Mesothelial cell of epicardium (in vitro differentiated cells): ENCODE measurements at places on chromosomes 5 and 9.

- peak; percentile 12 for DNase-seq
These were observed 98.9 kb upstream of the PHYKPL start for GRCh38 chr5:178331491-178331996.

DNA sequence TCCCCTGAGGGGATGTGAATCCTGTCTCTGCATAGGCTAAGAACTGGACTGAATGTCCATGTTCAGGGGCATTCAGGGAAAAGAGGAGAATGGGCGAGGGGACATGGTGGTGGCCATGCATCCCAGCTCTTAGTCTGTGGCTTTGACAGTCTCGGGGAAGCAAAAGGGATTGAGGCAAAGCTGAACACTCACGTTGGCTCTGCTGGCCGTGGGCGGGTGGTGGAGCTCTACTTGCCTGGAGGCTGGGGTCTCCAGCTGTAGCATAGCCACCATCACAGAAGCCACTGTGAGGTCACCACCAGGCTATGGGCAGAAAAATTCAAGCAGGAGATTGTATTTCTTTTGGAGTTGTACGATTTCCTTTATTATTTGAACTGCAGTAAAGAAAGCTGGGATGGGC is 4.1 kb downstream of the GARIN3 start:
- no peak for DNase-seq

DNA sequence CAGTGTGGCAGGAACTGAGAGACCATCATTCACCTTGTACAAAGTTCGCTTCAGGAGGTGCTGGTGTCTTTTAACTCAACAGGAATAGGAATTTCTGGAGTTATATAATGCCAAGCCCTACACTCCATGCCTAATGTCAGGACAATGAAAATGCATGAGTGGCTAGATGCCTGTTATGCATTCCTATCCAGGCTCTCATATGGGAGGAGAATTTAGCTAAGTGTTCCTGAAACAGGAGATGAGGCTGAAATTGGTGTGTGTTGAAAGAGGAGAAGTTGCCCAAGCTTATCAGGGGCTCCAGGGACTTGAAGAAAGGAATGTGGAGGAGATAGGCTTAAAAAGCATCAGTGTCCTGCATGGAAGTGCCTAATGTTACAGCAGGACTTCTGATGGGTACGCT is 26.8 kb upstream of the PRUNE2 start:
- DNase-seq: no peak

- DNase-seq: no peak
These were observed 74.0 kb downstream of the GNAQ start for GRCh38 chr9:77957652-77958051.

DNA sequence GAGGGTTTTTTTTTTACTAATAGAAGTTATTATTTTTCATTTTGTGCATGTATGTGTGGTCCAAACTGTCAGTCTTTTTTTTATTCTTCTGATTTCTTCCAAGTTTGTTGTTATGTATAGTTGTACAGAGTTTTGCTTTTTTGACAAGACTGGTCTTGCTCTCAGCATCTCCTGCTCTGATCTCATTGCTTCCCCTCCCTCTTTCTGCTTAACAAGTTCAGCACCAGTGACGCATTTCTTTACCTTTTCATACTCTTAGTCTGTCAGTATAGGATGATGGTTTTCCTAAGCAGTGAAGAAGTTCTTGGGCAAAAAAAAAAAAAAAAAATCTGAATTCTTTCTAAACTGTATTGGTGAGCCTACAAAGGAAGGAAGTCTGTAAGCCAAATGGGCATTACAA is 135.1 kb downstream of the CD180 start:
- no peak for DNase-seq

DNA sequence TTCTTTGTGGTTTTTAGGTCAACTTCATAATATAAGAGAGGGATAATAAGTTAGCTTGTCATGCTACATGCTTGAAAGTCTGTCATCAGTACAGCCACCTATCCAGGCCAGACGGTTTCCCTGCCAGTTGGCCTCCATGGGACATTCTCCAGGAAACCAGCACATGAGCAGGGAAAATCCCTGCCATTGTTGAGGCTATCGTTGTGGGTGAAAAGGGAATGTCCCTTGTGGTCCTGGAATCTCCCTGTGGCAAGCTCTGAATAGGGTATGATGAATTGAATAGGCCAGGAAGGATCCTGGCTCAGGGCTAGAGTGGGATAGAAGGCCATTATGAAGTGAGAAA is 12.3 kb downstream of the F2RL1 start:
- no peak for DNase-seq

DNA sequence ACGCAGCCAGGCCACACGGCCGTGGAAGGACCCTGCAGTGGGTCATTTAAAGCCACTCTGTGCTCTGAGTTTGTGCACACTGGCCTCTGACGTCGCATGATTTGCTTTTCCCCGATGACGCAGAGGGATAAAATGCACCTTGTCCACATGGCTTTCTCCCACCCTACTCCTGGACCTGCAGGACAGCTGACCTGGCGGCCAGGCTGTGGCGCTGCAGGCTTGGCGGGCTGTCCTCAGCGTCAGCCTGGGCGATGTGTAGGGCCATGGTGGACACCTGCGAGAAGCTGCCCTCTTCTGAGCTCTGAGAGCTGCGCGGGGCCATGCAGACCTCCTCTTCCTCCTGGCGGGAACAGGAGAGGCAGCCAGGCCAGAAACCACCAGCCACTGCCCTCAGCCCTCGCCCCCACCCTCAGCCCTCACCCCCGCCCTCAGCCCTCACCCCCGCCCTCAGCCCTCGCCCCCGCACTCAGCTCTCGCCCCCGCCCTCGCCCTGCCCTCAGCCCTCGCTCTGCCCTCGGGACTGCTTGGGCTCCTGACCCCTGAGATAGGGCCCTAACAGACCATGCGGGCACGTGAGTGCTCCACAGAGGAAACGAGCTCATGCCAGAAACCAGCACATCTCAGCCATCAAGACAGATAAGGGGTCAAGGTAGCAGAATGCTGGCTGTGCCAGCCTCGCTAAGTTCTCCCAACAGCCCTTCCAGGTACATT is 20.0 kb upstream of the SCGB3A1 start:
- DNase-seq: no peak

GRCh38 chr9:129102095-129102525 is 8.5 kb downstream of the CRAT start:
- no peak for DNase-seq

GRCh38 chr5:154276973-154277331 is 86.4 kb downstream of the GALNT10 start:
- DNase-seq: no peak

- DNase-seq: no peak
These were observed 51.6 kb downstream of the TEK start for GRCh38 chr9:27160636-27161035.

DNA sequence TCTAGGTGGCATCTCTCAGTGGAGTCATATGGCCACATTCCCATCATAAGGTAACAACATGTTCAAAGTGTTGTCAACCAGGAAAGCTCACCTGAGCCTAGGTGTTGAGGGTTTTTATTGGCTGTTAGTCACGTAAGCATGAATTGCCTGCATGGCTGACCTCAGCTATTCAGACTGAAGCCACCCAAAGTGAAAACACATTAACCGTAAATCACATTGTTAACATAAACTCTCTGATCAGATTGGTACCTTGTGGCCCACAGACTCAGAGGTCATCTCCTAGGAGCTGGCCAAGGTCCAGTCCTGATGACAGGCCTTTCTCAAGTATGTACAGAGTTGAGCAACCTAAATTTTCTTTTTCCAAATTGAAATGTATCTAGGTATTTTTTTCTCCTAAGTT is 26.7 kb downstream of the SRFBP1 start:
- DNase-seq: no peak

DNA sequence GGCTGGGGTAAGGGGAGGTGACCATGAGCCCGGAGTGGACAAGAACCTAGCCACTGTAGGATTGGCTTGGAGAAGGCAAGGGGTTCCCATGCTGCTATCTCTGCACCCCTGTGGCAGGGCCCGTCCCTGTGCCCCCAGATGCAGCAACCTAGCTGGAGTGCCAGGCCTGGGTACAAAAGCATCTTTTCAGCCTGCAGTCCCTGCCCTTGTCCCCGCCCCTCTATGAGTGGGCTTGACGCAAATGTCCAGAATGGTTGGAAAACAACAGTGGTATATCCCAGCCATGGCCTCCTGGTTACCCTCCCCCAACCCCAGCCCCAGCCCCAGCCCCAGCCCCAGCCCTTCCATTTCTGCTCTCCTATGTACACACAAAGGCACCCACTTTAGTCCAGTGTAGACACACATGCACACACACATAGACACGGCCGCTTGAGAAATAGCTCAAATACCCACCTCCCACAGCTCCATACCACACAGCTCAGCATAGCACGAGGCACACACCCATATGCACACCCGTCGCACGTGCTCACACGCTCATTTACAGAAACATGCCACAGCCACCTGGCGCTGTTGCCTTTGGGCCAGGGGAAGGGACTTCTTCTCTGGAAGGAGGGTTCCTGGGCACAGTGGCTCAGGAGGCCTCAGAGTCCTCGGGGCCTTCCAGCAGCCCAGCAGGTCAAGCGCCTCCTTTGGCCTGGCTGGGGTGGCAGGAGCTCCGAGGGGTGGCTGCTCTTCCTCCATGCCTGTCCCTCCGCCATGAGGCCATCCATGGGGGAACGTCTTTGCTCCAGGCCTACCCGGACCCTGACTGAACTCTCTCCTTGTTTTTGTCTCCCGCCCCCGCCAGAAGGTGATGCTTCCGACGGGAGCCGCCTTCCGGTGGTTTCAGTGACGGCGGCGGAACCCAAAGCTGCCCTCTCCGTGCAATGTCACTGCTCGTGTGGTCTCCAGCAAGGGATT is 34.1 kb downstream of the CXXC5 start:
- no peak for DNase-seq

- no peak for DNase-seq
These were observed 11.4 kb upstream of the MATR3 start for GRCh38 chr5:139282197-139282557.

DNA sequence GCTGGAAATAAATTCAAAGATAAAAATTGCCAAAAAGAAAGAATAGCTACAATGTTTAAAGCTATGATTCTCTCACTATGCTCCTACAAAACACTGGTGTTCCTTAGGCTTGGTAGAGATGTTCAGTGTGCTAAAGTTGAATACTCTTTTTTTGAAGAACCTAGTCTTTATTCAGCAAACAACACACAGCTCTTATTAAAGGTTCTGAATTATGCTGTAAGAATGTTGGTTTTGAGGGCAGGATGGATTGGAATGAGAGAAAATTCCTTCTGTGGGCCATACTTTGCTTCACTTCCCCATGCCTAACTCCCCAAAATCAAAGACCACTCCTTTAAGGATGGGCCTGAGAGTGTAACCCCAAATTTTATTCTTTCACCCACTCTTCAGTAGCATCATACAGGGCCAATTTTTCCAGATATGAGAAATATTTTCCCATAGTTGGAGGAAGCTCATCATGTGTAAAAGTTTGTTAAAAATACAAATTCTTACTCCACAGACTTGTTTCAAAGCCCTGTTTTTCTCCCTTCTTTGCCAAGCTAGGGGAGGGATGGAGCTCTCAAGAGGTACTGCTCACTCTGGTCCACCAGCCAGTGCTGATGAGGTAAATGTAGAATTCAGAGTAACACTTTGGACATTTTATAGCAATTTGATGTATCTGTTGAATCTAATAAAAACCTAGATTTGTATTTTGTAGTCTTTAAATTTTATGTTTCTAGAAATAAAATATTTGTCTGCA is 99.3 kb downstream of the GDNF start:
- DNase-seq: no peak

DNA sequence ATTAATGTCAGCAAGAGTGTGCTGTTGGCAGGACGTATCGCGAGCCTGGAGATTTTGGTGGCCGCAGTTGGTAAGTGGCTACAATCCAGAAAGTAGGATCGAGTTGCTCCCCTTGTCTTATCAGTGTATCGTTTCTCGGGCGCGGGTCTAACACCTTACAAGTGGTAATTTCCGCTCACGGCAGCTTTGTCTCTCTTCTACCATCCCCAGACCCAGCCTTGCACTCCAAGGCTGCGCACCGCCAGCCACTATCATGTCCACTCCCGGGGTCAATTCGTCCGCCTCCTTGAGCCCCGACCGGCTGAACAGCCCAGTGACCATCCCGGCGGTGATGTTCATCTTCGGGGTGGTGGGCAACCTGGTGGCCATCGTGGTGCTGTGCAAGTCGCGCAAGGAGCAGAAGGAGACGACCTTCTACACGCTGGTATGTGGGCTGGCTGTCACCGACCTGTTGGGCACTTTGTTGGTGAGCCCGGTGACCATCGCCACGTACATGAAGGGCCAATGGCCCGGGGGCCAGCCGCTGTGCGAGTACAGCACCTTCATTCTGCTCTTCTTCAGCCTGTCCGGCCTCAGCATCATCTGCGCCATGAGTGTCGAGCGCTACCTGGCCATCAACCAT is 1.1 kb downstream of the PTGER4 start:
- no peak for DNase-seq

GRCh38 chr5:140574165-140574564 is 9.5 kb downstream of the SLC35A4 start:
- DNase-seq: no peak

- DNase-seq: peak; percentile 90
These were observed 24.8 kb upstream of the IER5L start for GRCh38 chr9:129202613-129203555.

DNA sequence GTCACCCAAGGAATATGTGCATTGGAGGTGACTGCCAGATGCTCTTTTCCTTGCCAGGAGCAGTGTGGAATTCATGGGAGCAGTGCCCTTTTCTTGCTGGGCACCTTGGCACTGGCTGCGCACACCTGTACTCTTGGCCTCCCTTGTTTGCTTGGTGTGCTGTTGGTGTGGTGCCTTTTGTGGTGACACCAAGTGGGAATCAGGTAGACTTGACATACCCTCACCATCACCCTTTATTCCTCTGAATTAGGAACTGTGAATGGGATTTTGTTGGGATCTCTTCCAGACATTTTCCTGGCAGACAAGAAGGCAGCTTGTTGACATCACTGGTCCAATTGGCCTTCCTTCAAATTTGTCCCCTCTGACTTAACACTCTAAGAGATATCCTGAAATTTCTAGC is 82.3 kb downstream of the RAI14 start:
- no peak for DNase-seq

DNA sequence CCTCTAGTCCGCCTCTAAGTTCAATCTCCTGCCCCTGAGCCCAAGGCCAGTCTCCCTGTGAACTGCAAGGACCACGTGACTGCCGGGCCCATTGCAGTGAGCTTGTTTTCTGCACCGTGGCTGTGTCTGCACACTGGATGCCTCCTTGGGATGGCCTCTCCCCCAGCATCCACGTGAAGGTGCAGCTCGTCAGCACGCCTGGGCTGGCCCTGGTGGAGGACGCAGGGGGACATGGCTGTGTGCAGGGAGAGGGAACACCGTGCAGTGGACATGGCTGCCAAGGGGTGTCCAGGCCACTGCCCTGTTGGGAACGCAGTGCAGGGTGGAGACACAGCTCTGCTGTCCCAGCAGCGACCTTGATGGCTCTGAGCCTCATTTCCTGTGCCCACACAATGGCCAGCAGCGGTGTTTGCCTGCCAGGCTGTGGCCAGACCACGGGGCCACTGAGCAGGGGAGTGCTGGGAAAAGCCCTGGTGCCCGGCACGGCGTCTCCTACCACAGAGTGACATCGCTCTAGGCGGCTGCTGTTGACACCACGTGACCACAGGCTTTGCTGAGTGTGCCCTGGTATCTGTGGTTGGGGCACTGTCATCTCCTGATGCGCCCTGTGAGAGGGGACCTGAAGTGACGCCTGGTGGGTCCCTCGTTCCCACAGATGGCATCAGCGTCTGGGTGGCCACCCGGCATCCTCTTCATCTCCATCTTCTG is 26.9 kb upstream of the EXOC3 start:
- no peak for DNase-seq

GRCh38 chr9:75855509-75855908 is 35.0 kb upstream of the PCSK5 start:
- DNase-seq: no peak
